Fibroblast of skin of left quadriceps (primary cell): ENCODE measurements at places on chromosomes 2 and 18.
A peak's percentile ranks its signal among the peaks of the same experiment; 100 is the strongest.

DNA sequence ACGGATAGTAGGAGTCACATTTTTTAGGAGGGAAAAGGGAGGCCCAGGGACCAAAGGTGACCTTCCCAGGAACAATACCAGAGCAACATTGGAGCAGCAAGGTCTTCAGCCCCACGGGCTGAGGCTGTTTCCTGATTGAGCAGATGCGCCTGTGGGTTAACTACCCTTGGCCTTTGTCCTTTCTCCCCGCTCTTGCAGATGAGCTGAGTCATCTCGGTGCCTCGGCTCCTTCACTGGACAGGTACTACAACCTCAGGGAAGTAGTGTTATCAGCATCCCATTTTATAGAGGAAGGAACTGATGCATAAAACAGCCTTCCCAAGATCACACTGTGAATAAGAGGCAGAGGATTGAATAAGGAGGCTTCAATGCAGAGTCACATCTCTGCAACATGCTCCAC lies 43.5 kb downstream of the DHRS9 start:
- no peak for DNase-seq

DNA sequence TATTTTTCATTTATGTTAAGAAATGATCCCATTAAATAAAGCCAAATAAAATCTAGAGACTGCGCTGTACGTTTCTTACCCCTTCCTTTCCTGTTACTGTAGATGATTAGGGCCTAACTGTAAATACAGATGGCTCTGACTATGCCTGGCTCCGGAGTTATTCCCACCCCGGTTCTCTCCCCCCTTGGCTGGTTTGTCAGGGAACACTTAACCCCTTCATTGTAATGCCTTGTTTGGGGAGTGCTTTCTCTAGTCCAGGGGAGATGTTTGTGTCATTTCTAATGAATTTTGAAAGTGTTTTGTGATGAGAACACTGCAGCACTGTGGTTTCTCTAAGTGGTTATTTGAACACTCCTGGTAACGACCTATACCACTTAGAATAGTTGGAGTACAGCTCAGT lies 8.8 kb downstream of the UNC50 start:
- DNase-seq, result no peak

DNA sequence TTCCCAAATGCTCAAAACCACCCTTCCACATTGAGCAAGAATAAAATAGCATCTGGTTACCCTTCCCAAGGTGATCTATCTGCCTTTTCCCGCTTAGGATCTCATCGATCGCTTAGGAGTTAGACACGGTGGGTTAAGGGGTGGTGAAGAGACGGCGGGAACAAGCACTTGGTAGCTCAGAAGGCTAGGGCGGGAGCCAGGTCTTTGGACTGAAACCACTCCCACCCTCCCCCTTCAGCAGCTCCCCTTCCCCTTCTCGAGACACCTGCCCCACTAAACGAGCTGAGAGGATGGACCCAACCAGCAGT lies 513 bp downstream of the THOC1 start:
- no peak for DNase-seq

DNA sequence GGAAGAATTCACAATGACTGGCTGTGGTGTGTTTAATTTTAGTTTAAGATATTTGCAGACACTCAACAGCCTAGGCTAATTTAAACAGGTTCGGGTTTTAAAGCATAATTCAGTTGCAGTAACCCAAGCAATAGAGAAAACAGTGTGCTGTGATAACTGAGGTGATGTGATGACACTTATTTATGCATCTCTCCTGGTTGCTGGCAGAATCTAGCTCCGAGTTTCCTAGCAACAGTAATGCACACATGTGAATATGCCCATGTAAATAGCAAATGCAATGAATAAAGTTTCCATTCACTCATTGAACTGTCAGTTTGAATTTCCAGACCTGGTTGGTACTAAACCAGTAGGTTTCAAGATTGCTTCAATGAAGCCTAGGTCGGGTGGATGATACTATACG lies 426.5 kb downstream of the TMX3 start:
- no peak for DNase-seq

GRCh38 chr18:10852385-10853303 lies 296.7 kb downstream of the PIEZO2 start:
- DNase-seq, result no peak

- no peak for DNase-seq
These were observed at the start of gene STON1 for GRCh38 chr2:48530033-48530811. TSS of gene STON1 (plus strand) at chr2:48530154. CDS start at chr2:48580634, 50,480 bp downstream.

DNA sequence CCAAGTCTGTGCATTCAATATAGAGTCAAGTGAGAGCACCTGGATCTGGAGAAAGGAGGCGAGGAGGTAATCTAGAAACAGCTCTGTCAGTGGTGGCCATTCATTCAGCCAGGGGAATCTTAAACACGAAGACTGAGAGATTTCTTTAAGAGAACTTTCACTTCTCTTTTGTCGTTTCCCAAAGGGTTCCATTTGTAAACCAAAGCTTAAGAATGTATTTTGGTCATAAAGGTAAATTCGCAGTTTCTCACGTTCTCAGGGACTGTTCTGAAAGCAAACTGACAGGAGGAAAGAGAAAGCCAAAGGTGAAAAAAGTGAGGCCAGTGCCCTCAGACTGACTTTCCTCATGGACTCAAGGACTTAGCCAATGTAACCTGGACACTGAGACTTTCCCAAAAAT lies 513.5 kb downstream of the CMPK2 start:
- DNase-seq, result no peak

DNA sequence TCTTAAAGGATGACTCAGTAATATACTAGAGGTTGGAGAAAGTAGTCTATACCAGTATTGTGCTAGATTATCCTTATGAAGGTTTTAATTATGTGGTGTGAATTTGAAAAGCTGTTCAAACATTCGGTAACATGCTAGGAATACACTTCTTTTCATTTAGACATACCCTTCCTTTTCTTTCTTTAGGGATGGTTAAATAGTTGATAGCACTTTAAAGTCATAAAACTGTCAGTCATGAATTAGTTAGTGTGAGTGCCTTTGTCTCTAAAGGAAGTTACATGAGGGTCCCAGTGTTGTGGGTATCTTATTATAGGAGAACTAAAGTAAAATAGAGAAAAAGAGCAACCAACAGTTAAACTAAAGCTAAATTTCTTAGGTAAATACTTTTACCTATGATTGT lies 149.3 kb downstream of the CSRNP3 start:
- DNase-seq, result no peak

DNA sequence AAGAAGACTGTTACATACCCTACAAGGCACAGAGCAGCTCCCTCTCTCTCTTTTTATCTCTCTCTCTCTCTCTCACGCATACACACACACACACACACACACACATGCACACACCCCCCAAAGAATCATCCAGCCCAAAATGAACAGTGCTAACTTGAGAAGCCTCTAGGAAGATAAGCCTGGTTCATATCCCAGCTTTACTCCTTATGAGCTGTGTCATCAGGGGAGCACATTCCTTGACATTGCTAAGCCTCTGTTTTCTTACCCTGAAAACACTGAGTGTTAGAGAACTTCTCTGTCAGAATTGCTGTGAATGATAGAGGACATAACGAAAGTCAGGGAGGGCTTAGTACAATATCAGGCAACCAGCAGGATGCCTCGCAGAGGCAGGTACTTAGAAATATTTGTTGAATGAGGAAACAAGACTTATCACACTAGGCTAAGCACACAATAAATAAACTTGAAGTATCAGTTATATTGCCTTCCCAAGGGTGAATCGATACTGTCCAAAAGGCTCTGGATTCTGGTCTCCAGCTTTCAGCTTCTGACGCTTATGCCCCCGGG lies 725.6 kb upstream of the ID2 start:
- DNase-seq, result no peak

DNA sequence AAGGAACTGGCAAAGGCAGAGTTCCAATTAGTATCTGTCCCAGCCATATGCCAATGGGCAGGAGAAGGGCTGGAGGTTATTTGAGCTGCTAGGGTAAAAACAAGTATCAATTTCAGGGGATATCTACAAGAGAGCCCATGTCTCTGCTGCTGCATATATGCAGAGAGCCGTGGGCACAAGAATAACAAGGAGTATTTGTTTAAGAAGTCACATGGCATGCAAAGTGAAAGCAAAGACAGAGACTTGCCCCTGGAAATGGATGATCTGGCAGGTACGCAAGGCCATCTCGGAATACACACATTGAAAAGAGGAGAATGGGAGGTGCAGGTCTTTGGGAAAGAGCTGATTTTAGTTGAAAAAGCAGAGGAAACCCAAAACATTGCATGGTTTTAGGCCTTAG lies 170.6 kb downstream of the EVA1A start:
- no peak for DNase-seq

- no peak for DNase-seq
These were observed 52.8 kb downstream of the EDAR start for GRCh38 chr2:108936076-108936864.

GRCh38 chr2:10495311-10495987 lies 47.3 kb upstream of the ODC1 start:
- DNase-seq, result no peak

DNA sequence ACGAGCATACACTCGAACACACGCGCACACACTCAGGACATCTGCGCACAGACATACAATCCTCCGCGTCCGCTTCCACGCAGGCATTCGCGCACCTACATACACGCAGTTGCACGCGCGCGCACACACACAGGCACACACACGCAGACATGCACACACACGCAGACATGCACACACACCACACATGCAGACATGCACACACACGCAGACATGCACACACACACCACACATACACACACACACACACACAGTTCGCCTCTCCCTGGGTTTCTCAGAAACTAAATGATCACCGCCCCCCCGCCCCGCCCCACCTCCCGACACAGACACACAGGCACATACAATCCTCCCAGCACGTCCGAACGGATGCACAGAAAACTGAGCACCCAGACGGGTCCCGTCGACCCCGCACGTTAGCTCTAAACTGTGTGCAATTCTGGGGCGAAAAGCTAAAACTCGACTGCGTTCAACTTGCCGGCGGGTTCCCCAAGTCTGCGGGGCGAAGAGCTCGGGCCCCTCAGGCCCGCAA lies 1.0 kb downstream of the EPHA4 start:
- no peak for DNase-seq

- DNase-seq, result no peak
These were observed 261.7 kb downstream of the HDAC4 start for GRCh38 chr2:239139101-239139500.

DNA sequence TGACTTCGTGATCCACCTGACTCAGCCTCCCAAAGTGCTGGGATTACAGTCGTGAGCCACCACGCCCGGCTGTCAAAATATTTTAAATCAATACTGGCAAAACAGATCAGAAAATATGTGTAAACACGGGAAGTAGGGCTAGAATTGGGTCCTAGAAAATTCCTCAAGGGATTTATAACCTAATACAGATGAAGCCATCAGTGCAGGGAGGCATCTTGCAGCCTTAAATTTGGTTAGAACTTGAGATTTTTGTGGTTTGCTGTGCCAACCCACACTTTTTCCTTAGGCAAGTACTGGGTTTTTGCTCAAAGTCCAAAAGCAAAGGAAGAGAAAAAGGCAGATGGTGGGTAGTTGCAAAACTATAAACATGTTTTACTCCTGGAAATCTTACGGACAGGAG lies 33.7 kb upstream of the NFE2L2 start:
- DNase-seq, result no peak

DNA sequence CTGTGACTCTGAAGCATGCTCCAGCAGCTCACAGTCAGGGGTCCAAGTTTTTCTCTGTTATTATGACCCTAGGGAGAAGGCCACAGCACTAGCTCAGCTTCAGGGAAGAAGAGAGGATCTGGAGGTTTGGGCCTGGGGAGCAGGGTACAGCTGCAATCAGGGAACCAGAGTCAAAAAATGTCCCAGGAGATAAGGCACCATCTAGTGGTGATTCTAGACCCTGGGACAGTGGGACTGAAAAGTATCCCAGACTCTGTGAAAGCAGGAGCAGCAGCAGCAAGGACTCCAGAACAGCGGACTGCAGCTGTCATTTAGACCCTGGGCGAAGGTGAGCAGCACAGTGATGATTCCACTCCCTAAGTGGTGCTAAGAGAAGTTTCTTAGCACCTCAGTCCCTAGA lies 278.4 kb upstream of the DDX18 start:
- no peak for DNase-seq

GRCh38 chr2:174764280-174765255 lies at the start of gene CHRNA1:
TSS of gene CHRNA1 (minus strand) at chr2:174764472. CDS start at chr2:174764394, 78 bp downstream.
- no peak for DNase-seq

DNA sequence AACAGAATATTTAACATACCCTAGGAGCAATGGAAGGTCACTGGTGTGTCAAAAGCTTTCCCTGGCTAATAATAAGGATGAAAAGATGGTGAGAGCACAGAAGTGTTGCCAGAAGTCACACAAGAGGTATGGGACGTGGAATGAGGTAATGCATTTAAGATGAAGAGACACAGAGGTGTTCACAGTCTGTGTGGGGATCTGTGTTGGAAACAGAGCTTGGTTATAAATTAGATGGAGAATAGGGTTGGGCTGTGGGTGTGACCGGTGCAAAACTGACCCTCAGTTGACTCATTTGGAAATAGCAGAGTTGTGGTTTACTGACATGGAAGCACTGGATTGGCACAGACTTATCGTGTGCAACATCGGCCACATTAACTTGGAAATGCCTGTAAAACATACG lies 372.5 kb downstream of the SATB2 start:
- no peak for DNase-seq

DNA sequence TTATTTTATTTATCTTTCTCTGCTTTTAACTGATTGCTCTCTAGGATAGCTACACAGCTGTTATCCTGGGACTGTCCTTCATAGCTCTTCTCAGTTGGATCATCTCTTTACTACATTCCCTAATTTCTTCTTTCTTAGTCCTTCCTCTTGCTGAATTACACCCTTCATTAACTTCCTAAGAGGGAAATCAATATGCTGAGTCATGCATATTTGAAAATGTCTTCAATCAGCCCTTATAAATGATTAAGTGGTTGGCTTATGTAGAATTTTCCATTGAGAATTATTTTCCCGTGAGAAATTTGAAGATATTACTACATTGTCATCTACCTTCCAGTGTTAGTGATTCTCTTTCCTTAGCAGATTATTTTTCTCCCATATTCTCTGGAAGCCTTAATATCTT lies 214.2 kb downstream of the SOCS6 start:
- DNase-seq, result no peak

DNA sequence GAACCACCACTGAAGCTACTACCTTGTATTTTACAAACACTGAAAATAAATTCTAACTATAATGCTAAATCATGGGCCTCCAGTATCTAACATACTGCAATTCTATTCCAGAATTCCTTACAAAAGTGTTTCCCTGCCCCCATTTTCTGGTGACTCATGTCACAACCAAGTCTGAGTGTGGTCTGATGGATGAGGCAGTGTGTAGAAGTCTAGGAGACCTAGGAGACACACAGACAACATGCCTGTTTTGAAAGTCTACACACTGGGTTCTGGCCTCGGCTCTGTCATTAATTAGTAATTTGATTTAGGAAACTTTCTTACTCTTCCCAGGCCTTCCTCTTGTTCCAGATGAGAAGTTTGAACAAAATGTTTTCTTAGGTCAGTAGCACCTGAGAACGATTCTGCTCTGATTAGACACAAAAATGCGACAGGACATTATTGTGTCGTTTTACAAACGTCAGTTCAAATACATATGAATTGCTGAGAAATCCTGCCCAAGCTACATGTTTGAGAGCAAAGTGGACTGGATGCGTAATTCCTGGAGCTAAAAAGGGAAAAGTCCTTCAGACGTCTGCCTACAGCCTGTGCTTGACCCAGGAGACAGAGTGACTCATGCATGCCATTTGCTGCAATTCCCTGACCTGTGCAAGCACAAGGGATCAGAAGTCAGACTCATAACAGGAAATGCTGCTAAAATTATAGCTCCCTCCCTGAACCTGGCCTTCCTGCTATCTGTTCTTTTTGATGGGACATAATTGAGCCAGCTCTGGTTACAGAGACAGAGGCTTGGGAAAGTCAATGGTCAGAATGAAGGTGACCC lies 494.4 kb downstream of the SOX11 start:
- DNase-seq, result peak; percentile 31
